Stimulated activated CD4-positive, alpha-beta T cell treated with anti-CD3 and anti-CD28 coated beads, Interleukin-1b, Interleukin-23, amount 100 ng/mL, for 24 hours (primary cell): ENCODE measurements at places on chromosomes 6 and 20.

GRCh38 chr20:35006531-35006971 is 50.9 kb downstream of the MYH7B start:
- no peak for DNase-seq

DNA sequence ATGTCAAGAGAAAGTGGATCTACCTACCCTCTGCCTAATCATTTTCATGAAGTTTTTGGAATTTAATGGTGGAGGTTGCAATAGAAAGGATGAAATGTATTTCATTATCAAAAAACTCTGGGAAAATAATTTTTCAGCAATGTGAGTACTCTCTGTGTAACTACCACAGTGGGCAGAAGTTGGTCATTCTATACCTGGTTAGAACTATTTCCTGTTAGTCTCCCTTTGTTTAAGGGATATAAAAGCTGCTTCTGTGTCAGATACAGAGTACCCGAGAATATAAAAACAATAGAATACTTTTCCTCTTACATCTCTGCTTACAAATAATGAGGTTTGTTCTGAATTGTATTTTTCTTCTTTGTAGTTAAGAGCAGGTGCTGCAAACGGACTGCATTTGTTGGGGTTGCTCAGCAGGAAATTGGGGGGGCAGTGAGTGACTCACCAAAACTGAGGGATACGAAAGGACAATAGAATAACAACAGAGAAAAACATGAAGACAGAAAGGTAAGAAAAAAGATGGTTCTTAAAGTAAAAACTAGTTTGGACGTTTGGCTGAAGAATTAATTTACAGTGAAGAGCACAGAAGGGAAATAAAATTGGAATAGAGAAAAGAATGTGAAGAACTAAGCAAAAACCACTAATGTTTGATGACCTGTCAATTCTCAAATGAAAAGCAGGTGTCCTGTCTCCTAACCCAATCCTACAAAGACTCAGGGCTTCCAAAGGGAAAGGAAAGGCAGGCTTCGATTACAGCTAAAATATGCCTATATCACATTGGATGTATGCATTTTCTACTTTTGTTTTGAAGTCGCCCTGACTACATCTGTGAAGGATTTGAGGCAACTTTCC is 703.1 kb downstream of the RFPL4B start:
- no peak for DNase-seq

DNA sequence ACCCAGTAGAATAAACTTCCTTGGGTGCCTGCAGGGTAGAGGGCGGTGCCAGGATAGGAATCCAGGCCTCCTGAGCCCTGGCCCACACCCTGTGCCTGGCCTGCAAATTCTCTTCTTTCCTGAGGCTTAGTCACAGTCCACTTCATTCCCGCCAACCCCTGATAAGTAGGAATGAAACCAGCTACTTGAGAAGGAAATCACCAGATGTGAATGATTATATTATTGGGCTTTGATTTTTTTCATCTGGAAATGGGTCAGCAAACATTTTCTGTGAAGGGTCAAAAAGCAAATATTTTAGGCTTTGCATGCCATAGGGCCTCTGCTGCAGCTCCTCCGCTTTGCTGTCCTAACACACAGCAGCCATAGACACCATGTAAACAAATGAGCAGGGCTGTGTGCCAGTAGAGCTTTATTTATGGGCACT is 50.2 kb downstream of the STK35 start:
- DNase-seq: no peak

DNA sequence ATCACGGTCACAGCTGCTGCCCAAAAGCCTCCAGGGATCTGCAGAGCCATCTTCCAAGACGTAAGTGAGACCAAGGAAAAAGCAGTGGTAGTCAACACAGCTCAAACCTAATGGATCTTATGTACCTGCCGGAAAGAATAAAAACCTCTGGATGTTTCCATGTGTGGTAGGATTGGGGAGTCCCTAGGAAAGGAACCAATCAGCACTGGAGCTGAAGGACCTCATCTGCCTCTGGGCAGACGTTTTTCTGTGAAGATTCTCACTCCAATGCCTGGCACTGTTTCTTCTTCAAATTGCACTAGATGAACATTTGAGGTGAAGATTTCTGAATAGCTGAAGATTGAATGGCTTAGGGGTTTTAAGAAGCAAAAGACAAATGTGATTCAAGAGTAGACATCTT is at the start of gene HLA-DQB2:
Gene HLA-DQB2, minus strand, starts transcription at position 112 of the 400 bp plus-strand sequence. Its CDS starts 62 bp downstream, at position 50.
- no peak for DNase-seq

- DNase-seq: no peak
Observed at GRCh38 chr6:20335872-20336271, 65.8 kb upstream of the E2F3 start.

DNA sequence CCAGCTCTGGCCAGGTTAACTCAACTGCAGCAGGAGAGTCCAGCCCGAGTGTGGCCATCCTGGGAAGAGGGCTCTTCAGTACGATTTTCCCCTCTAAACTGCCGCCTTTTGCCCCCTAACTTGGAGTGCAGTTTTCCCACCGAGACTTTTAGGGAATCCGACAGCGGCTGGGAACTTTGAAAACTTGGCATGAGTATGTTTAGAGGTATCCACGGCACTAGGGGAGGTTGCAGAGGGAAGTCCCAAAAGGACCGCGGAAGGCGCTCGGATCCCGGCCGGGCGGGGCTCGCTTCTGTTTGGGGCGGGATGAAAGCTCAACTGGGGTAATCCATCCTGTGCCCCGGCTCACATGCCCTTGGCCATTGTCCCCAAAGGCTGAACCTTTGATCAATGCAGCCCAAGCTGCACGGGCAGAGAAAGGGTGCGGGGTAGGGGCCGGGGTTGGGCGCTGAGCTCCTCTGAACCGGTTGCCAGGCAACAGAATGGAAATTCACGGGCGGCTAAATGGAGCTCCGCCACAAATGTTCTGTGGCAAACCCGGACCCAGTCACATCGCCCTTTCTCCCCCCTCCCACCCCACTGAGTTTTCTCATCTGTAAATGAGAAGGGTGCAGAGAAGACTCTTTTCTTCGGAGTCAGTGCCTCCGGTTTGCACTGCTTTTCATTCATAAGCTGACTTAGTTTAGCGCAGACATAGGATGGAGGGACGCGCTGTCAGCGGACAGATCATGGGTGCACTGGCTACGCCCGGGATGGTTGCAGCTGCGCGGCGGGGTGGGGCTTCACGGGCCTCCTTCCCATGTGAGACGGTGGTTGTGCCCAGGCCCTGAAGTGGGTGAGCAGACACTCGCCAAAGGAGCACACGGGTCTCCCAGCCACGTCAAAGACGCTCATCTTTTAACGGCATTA is 2.3 kb downstream of the BMP6 start:
- no peak for DNase-seq

- no peak for DNase-seq
Observed at GRCh38 chr20:63979229-63979556, 249 bp downstream of the SAMD10 start.
